T-helper 1 cell (primary cell): ENCODE measurements at places on chromosomes 16 and 17.

DNA sequence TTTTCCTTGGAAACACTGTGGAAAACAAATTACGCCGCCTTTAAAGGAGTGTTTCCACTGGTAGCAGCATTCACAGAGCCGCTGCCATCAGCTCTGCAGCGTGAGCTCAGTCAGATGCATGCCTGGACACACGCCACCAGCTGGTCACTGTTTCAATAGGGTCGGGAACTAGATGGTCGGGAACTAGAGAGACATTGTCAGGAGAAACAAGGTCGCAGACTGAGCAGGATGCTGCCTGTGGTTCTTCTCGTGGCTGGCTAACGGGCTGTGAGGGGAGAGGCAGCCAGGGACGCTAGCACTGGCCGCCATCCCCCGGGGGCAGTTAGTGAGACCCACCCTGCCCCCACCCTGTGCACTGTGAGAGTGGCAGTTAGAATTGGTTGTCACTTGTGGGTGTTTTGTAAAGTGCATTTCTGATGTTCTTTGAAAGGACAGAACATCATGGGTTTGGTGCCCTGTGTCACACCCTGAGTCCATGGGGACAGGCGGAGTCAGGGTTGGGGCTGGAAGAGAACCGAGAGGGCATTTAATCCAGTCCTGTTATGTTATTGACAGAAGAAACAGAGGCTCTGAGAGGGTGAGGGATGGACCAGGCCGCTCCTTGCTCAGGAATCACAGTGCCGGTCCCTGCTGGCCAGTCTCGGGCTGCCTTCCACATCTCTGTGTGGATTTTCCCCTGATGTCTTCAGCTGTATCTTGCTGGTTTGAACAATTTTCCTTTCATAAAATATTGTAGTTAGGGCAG is 86.3 kb downstream of the SPECC1 start:
- no peak for DNase-seq

GRCh38 chr17:44004761-44005526 is 522 bp downstream of the NAGS start:
- DNase-seq = no peak

DNA sequence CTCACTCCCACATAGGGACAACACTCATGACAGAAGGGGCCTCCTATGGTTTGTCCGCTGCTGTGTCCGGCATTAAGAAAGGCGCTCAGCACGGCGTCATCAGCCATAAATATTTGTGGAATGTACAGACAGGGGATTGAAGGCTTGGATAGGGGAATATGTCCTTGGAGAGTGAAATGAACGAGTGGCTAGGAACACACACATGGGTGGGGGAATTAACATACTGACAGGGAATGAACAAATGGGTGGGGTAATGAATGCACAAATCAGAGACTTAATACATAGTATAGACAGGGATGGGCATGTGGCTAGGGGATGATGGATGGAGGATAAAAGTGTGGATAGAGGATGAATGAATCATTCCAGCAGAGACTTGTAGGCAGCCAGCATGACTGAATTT is 154.0 kb upstream of the HSBP1 start:
- DNase-seq = no peak

DNA sequence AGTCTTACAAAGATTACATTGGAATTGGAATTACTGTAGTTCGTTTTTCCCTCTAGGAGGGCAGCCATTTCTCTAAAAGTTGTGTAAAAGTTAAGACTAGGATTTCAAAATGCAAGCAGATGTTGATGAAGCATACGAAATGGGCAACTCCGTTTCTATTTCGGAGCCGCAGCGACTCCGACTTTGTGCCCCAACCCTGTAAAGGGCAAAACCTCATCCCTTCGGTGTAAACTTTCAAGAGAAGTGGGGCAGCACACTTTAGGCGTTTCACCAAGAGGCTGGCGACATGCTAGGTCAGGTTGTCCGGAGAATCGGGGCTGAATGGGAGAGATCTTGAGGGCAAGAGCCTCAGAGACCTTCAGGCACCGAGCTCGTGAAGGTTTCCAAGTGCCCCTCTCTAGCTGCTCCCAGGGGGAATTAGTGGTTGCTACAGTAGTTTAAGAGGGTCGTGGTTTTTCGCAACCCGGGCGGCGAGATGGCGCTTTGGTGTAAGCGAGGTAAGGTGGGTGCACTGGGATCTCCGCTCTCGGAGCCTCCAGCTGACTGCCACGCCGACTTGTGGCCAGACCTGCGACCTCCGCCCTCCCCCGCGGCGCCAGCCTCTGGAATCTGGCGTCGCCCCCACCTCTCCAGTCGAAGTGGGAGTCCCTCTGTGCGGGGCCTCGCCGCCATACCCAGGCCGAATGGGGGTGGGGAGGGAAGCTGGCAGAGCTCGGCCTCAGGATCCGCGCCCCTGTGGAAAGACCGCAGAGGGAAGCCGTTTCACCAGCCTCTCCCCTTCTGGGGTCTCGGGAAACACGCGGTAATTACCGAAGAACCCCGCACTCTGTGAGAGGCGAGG is 1.0 kb upstream of the HEXIM2 start:
- DNase-seq = peak; percentile 55
